ENCODE measurements at places on chromosomes 11 and 22. TPM values are rescaled to one million over a fixed set of nuclear protein-coding genes. Genes with fewer than 3 reads are reported as not detected.

OTOG gene
- not detected for polyA plus RNA-seq

SLC16A8 gene
- polyA plus RNA-seq = not detected

OR10A2 gene
- 0.46 TPM for polyA plus RNA-seq

SMIM35 gene
- not detected for polyA plus RNA-seq

NPAS4 gene
- polyA plus RNA-seq = not detected

SLCO2B1 gene
- polyA plus RNA-seq = 0.81 TPM

OR52D1 gene
- polyA plus RNA-seq = not detected

TRPM5 gene
- not detected for polyA plus RNA-seq

OR9G4 gene
- polyA plus RNA-seq = not detected

HORMAD2 gene
- polyA plus RNA-seq = not detected

TNNT3 gene
- polyA plus RNA-seq = not detected

Data from Purkinje cell (primary cell).